ENCODE measurements at places on chromosomes 12 and 14. TPM values are rescaled to one million over a fixed set of nuclear protein-coding genes. Genes with fewer than 3 reads are reported as not detected.

The NPAS3 gene
- 44.2 TPM for total RNA-seq

The PPP1R3E gene
- total RNA-seq, result 11.3 TPM

The AICDA gene
- total RNA-seq, result 0.11 TPM

The PLEKHA5 gene
- 81.6 TPM for total RNA-seq

The TRIP11 gene
- total RNA-seq, result 42.2 TPM

The CCDC177 gene
- 2.4 TPM for total RNA-seq

The SMIM41 gene
- total RNA-seq, result 0.33 TPM

The TNFAIP2 gene
- total RNA-seq, result 11.5 TPM

The GDF3 gene
- total RNA-seq, result not detected

The CLEC4D gene
- total RNA-seq, result 2.6 TPM

DNA sequence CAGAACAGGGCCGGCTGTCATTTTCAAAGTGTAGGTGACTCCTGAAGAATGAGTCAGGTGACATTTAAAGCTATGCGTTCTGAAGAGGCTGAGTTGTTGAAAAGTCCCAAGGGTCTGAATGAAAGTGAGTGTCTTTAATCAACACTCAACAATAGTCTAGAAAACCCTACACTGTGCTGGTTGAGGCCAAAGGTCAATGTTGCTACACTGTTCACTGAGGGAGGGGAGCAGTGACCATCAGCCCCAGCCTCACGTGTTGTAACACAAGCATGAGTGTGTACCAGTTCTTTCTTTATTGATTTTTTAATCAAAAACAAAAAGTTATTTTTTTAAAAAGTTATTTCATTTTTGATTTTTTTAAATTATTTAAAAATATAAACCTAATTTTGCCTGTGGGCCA is 418.8 kb upstream of the LRFN5 start:
- no peak for DNase-seq

GRCh38 chr12:66409195-66409871 is 107.0 kb downstream of the HELB start:
- DNase-seq, result no peak

DNA sequence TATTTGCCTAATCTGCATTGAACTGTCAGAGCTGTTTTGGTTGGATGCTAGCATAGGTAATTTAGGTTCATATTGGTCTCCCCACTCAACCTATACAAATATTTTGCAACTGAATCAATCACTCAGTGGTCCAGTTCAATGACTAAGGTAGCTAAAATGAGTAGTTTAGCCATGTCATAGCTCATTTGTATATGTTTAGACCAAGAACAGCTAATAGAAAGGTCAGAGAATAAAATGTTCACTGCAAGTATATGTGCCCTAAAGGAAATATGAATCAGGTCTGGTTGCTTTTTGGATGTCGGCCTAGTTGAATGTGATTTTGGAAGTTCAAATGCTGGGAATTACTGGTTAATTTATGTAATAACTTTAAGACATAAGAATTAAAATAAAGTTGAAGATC is 883.9 kb downstream of the LRFN5 start:
- DNase-seq, result no peak

DNA sequence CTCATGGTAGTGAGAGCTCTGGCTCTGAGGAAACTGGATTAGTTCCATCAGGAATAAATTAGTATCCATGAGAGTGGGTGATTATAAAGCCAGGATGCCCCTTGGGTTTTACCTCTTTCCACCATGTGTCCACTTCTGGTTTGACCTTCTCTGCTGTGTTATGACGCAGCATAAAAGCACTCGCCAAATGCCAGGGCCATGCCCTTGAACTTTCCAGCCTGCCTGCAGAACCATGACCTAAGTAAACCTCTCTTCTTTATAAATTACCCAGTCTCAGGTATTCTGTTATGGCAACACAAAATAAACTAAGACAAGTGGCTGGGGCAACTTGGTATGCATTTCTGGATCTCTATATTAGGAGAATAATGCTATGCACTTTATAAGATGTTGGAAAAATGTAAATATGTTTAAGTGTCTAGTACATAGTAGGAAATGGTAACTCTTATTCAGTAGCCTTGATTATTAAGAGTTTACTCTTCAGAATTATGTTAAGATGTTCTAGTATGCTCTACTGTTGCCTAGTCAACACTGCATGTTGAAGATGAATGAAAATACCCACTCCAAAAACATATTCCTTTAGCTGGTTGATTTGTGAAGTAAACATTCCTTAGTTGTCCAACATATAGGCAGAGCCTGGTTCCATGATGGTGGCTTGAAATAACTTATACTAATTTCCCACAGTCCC is 455.6 kb upstream of the TMPO start:
- no peak for DNase-seq

DNA sequence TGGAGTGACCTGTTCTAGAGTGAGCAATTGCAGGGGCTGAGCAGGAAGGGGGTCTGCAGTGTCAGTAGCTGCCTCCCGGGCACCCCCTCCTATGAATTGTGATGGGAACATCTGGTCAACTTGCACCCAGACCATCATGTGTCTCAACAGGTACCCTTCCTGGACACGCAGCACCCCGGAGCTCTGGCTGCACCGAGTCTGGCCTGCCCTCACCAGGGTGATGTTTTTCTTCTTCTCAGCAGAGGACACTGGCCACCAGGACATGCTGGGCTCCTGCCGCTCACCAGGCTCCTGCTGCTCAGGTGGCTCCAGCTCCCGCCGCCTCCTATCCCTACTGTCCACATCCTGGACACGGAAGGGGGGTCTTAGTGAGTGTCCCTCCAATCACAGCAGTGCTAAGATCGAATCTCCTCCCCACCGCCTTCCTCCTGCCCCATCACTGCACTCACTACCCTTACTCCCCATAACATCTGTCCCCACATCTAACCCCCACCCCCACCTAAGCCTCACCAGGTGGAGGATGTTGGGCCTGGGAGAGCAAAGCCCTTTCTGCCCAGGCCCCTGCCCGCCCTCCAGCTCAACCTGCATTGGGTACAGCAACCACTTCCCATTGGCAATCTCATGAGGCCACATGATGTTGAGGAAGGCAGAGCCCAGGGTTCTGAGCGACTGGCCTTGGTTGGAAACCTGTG is 14.9 kb downstream of the ITGA7 start:
- DNase-seq, result no peak

DNA sequence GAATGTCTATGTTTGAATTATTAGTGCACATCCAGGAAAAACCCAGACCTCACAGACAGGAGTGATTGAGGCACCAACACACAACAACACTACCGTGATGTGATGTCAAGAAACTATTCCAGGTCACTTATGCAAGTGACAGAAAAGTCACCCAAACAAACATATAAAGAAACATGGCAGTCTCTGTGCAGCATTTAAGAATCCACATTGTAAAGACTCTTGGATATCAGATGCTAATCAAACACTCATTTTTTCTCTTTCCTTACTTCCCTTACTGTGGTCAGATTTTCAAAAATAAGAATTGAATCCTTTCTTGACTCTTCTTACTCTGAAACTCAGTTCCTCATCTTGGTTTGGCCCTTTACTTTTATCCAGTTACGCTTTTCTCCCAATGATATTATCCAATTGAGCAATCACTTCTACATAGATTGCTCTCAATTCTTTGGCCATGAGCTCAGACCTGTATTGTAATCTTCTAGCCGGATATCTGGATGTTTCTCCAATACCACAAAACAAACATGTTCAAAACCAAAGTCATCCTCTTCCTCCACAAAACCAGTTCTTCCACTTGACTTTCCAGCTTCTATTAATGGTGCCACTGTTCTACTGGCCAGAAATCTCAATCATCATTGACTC is 115.4 kb downstream of the DUSP6 start:
- DNase-seq, result no peak

DNA sequence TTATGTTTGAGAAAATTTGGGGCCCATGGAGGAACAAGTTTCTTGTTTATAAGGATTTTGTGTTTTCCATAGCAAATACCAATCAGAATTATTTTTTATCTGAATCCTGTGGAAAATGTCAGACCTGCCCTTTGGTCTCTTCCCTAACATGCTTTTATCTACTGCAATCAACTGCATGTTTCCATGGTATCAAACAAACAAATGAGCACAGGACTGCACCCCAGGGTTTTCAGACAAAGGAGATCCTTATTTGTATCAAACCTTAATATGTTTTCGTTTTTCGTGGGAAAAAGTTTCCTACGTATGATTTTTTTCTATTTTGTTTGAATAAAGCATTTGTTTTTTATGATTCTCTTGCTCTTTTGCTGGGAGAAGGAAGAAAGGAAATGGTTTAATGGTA is 91.1 kb downstream of the GPR135 start:
- DNase-seq, result no peak

- DNase-seq, result no peak
Measured at GRCh38 chr12:105317942-105318621, 12.4 kb upstream of the C12orf75 start.

DNA sequence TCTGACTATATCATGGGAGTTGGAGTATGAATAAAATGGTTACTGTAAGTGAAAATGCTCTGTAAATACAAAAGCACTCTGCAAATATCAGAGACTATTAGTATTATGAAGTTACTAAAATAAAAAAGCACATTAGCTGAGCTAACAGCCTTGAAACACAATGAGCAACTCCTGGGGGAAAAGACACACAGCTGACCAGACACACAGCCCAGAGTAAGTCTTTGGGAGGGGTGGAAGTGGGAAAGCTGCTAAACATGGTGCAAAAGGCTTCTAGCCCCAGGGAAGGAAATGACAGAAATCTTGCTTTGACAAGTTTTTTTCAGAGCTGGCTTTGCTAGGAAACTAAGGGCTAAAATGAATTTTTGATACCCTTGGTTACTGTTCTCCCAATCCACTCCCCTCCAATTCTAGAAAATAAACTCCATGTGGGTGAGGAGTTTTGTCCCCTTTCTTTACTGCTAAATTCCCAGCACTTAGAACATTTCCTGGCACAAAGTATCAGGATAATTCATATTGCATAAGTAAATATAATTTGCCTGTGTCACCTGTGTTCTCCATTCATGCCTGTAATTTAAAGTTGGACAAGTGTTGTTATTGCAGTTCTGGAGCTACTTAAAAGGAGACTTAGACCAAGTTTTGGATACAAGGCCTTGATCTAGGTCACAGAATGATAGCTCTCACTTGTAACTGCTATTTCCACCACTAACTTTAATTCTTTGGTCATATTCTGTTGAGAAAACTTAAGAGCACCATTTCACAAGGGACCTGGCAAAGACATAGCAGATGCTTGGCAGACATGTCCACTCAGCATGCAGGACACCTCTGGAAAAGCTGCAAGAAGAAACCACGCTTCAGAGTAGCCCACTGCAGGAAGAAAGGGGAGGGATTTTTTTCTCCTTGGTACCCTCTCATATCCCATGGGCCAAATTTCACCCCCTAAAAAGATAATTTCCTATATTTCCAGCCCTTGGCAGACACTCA is 19.0 kb upstream of the RAB3IP start:
- no peak for DNase-seq

DNA sequence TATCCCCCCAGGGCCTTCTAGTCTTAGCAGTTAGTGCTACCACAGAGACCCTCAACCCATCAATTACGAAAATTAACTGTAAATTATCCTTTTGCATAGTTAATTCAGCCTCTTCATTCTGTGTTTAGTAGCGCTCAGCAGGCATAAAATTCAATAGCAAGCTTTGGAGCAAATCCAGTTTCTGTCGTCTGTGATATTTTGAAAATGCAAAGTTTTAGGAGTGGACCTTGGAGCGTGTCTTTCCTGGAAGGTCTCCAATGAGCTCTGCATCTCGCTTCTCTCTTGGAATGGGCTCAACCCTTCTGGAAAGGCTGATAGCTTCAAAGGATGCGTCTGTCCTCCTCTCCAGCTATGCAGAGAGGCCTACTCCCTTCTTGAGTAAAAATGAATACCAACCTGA is 222.9 kb downstream of the SLC15A4 start:
- no peak for DNase-seq

GRCh38 chr12:29012673-29013072 is 136.4 kb upstream of the FAR2 start:
- DNase-seq, result no peak

GRCh38 chr14:54278087-54278486 is 118.7 kb upstream of the CDKN3 start:
- no peak for DNase-seq

DNA sequence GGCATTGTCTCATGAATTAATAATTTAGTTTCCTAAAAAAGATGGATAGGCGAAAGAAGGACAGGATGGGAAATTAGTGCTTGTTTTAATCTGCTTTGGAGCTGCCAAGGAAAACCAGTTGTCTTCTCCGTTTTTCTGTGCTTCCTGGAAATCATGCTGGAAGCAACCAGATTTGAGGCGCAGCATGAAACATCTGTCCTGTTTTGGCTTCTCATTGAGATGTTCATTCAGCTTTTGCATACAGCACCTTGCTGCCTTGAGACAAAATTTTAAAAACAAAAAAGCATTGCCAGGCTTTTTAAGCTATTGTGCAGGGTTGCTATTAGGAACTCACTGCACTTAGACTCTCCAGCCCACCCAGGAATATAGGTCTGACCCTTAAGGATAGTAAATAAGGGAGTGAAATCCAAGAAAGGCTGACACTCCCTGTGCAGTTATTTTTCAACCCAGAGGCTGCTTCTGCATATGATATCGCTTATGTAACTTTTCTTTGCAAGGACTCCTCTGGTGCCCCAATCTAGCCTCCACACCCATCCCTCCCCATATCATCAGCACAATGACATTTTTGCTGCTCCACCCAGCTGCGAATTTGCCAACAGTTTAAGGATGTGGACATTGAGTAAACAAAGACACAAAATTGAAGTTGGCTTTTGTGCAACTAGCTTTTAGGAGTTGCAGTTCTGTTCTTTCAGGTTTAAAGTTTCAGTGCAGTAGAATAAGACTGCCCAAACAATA is 46.9 kb upstream of the MDM1 start:
- no peak for DNase-seq

DNA sequence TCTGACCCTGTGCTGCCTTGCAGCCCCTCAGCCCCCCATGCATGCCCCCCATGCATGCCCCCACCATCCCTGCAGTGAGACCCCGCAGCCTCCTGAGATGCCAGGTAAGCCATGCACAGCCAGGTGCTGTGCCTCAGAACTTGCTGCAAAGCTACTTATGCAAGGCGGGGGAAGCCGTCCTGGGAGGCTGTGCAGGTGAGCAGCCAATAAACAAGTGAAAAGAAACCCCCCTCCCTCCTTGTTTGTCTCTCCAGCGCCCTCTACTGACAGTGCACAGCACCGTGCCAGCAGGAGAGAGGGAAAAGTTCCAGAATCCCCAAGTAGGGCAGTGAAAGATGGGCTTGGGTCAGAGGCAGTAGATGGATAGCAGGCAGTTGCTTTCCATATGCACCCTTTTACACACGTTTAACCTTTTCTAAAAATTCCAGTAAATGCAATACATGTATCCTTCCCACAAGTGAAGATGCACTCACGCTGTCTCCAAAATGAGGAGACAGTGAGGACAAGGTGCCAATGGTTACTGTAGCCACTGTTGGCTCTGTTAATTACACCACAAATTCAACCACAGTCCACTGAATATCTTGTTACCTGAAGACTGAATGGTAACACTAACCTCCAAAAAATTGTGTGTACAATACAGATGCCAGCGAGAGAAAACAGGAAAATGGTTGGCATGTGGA is 18.0 kb downstream of the TNFAIP2 start:
- DNase-seq, result no peak

DNA sequence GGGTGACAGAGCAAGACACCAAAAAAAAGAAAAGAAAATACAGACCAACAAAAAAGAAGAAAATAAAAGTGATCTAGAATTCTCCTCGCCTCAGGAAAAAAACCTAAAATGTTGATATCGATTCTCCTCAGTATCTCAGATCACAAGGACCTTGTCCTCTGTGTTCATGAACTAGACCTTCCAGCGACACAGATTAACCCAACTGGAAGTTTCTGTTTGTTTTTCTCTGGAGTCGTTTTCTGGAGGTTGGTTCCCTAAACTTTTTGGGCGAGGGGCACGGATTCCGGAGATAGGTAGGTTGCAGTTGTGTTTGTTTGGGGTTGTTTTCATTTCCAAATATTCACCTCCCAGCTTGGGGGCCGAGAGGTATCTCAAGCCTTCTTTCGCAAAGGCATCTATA is 559 bp upstream of the RFC5 start:
- DNase-seq, result no peak

GRCh38 chr12:88258396-88258795 is 116.3 kb downstream of the TMTC3 start:
- no peak for DNase-seq

Data from spinal cord (tissue), 10 donors.